Progenitor cell of endocrine pancreas (in vitro differentiated cells): ENCODE measurements at places on chromosomes 4 and X.

GRCh38 chrX:40908857-40909475 lies 173.6 kb upstream of the MED14 start:
- DNase-seq = no peak

GRCh38 chrX:12304261-12304660 lies 166.0 kb downstream of the FRMPD4 start:
- no peak for DNase-seq

GRCh38 chrX:9907645-9908387 lies 59.3 kb upstream of the CLDN34 start:
- no peak for DNase-seq

- DNase-seq = no peak
Measured at GRCh38 chrX:144918936-144919335, 328.4 kb upstream of the SPANXN1 start.

- no peak for DNase-seq
Measured at GRCh38 chr4:113467581-113467980, 294.0 kb downstream of the CAMK2D start.

DNA sequence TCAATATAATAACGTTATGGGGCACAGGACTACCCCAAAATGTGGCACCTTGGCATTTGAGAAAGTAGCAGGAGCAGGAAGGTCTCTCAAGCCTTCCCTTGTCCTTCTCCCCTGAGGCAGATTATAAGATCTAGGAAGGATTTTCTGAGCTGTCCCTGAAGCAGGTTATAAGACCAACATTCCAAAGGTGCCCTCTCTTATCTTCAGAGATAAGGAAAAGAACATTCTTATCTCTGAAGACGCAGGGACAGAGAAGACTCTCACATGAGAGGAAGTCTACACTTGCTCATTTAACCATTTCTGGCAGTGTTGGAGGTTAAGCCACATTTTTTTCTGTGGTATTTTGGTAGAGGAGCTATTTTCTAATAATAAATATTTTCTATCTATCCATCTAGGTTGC lies 437.9 kb upstream of the MAOA start:
- no peak for DNase-seq
